ENCODE measurements at places on chromosomes 16 and 17. TPM values are rescaled to one million over a fixed set of nuclear protein-coding genes. Genes with fewer than 3 reads are reported as not detected.

ATP2A1 gene
- not detected for total RNA-seq

SPATA32 gene
- not detected for total RNA-seq

KRTAP9-4 gene
- total RNA-seq = not detected

TNFRSF17 gene
- not detected for total RNA-seq

DPEP1 gene
- total RNA-seq = 0.16 TPM

SLC52A1 gene
- not detected for total RNA-seq

TPSG1 gene
- total RNA-seq = not detected

NOXO1 gene
- total RNA-seq = 0.30 TPM

NOTUM gene
- total RNA-seq = 0.35 TPM

ABCC3 gene
- 4.5 TPM for total RNA-seq

SLC16A6 gene
- total RNA-seq = 0.22 TPM

PABPN1L gene
- not detected for total RNA-seq

ALG1 gene
- total RNA-seq = 10.5 TPM

DNAI2 gene
- not detected for total RNA-seq

RUNDC3A gene
- 4.5 TPM for total RNA-seq

MYH2 gene
- total RNA-seq = not detected

TRPV3 gene
- total RNA-seq = 2.8 TPM

PRR29 gene
- not detected for total RNA-seq

TLCD3B gene
- total RNA-seq = not detected

UMOD gene
- not detected for total RNA-seq

ETV4 gene
- total RNA-seq = 3.1 TPM

DUSP3 gene
- 175 TPM for total RNA-seq

NOG gene
- not detected for total RNA-seq

HOXB13 gene
- total RNA-seq = not detected

CD300LB gene
- total RNA-seq = 0.31 TPM

PDILT gene
- not detected for total RNA-seq

TOM1L1 gene
- total RNA-seq = 18.2 TPM

KRTAP4-6 gene
- not detected for total RNA-seq

MEAK7 gene
- 5.3 TPM for total RNA-seq

CLEC18C gene
- total RNA-seq = not detected

GPR139 gene
- not detected for total RNA-seq

HIC1 gene
- 15.5 TPM for total RNA-seq

TMC7 gene
- total RNA-seq = 0.56 TPM

SHISA9 gene
- 0.41 TPM for total RNA-seq

TOP2A gene
- 0.31 TPM for total RNA-seq

LRRC37A gene
- 0.90 TPM for total RNA-seq

PIK3R6 gene
- 0.51 TPM for total RNA-seq
